Lower lobe of right lung (tissue), 2 donors: ENCODE measurements at places on chromosomes 13 and 19.

DNA sequence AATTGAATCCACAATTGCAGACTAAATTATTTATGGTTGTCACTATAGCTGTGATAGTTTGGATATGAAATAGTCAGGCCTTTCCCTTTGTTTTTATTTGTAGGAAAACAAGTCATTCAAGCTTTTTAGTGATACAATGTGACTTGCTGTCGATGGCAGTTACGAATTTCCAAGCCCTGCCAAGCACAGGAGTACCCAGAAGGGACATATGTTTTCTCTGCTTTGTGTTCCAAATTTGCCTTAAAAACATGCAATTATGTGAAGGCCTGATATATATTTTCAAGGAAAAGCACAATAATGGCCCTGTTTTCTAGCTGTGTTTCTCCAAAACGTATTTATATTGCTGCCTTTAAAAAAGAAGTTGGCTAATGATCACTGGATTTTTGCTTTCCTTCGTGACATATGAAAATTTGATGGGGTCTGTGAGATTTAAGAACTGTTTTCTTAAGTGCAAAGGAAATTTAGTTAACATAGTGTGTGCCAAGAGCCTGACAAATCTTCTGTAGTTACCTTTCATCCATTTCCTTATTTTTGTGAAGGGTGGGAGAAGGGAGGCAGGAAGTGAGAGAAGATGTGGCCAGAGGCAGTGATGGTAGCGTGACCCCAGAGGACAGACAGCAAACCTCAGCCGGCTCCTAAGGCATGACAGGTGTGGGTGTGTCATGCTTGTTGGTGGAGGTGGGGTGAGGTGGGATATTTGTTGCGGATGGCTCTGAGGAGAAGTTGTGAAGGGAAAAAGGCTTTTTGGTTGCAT lies 79.6 kb downstream of the TEX26 start:
- H3K4me3 ChIP-seq: no peak overlapping the region
- no peak for DNase-seq
- H3K27ac ChIP-seq: no peak overlapping the region

DNA sequence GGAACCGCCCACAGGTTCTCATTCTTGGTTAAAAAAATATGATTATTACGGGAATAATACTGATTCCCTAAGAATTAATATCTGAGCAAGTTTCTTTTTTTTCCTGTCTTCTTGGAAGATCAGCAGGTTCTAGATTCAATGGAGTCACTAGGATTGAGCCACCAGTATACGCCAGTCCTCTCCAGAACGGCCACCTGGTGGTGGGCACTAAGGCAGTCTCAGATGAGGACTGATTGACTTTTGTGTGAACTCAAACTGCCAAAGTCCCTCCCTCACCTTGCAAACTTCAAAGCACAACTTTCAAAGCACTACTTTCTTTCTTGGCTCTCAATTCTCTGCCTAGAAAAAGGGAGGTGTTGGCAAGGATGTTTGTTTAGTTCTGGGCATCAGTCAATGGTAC lies 33.3 kb upstream of the ALOX5AP start:
- no peak overlapping the region for H3K27ac ChIP-seq
- no peak for DNase-seq
- H3K4me1 ChIP-seq: peaks cover 18% of the 10 kb centered on the region

- H3K27me3 ChIP-seq: no peaks in the 10 kb centered on the region
- no peak overlapping the region for H3K27ac ChIP-seq
Observed at GRCh38 chr13:114177245-114178010, 1.6 kb upstream of the CFAP97D2 start.

GRCh38 chr19:2455851-2456570 lies 748 bp downstream of the LMNB2 start:
- H3K27ac ChIP-seq: peak overlapping the region; percentile 56
- H3K27me3 ChIP-seq: no peaks in the 10 kb centered on the region

GRCh38 chr19:37537391-37537947 lies 30.7 kb downstream of the ZNF793 start:
- no peak for DNase-seq
- no peaks in the 10 kb centered on the region for H3K4me1 ChIP-seq

DNA sequence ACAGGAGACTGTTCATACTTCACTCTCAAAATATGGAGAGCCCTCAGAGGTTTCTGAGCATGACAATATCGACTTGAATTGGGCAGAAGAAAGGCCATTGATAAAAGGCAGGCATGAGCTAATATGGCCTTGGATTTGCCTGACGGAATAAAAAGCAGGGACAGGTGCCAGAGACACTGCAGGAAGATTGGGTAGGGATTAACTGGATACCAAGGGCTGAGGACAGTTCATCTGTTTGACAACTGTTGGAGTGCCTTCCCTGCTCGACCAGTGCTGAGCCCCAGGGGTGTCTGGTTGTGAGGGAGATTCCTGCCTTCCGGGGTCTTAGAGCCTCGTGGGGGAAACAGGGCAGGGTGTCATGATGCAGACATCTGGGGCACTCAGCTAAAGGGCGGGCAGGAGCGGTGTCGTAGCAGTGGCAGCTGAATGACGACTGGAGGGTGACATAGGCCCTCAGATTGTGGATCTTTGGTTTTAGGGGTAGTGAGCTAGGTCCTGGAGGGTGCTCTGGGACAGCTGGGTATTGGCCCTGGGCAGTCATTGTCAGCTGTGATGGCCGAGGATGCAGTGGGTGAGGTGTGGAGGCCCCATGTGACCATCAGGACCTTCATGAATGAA lies 12.3 kb downstream of the GATAD2A start:
- H3K4me3 ChIP-seq: no peak overlapping the region
- no peaks in the 10 kb centered on the region for H3K36me3 ChIP-seq
- no peak for DNase-seq
- H3K4me1 ChIP-seq: peaks cover 66% of the 10 kb centered on the region
- no peak overlapping the region for H3K27ac ChIP-seq

GRCh38 chr19:18173054-18173571 lies 500 bp upstream of the IFI30 start:
- peaks cover 18% of the 10 kb centered on the region for H3K4me1 ChIP-seq
- H3K27ac ChIP-seq: peak overlapping the region; percentile 81
- H3K36me3 ChIP-seq: peaks cover 38% of the 10 kb centered on the region

DNA sequence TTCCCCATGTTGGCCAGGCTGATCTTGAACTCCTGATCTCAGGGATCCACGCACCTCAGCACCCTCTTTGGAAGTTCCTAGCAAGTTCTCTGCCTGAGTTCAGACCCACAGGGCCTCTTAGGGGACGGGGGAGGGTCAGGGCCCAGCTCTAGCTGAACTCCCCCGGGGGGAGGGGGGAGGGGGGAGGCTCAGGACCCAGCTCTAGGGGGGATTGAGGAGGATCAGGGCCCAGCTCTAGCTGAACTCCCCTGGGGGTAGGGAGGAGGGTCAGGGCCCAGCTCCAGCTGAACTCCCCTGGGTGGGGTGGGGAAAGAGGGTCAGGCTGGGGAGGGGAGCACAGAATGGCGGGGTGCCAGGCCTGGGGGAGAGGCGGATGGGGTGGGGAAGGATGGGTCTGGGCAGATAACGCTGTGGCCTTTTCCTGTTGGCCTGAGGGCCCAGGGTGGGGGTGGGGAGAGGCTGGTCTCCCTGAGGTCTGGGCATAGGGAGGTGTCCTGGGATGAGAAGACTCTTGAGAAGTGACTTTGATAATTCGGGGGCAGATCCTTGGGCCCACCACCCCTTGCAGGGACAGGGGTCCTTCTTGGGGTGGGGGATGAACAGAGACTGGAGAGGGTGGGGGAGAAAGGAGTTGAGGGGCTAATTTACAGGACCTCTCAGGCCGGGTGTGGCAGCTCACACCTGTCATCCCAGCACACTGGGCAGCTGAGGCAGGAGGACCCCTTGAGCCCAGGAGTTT lies 5.5 kb upstream of the PTBP1 start:
- H3K4me3 ChIP-seq: no peak overlapping the region
- DNase-seq: peak; percentile 48
- peaks cover 6% of the 10 kb centered on the region for H3K36me3 ChIP-seq
- H3K4me1 ChIP-seq: peaks cover 48% of the 10 kb centered on the region
- peak overlapping the region; percentile 76 for H3K27ac ChIP-seq
- H3K27me3 ChIP-seq: no peaks in the 10 kb centered on the region

DNA sequence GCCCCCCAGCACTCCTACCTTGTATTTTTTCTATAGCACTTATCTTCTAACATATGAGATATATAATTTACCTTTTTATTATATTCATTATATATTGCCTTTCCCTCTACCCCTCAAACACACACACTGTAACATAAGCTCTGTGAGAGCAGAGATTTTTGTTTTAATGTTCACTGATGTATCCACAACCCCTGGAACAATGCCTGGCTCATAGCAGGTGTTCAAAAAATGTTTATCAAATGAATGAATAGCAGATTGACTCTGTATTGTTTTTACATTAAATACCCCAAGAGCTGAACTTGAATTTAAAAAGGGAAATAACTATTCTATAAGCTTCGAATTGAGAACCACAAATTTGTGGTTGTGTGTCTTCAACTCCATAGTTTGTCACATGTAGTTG lies 11.0 kb downstream of the POLR1D start:
- no peaks in the 10 kb centered on the region for H3K4me1 ChIP-seq
- H3K4me3 ChIP-seq: no peak overlapping the region
- H3K27ac ChIP-seq: no peak overlapping the region
- DNase-seq: no peak

DNA sequence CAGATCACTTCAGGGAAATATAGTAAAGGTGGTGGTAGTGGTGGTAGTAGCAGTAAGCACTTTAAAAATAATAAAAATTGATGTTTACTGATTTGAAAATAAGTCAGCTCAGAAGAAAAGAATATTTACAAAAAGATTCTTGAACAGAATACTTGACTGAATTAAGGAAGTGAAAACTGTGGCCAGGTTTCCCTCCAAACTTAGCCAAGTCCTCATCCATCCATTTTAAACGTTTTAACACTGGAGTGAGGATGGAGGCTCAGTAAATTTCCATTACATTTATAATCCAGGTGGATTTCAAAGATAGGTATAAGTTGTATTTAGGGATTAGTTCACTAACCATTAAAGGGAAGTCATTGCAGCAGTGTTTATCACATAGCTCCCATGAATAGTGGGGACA lies 221.5 kb downstream of the RGCC start:
- no peaks in the 10 kb centered on the region for H3K27me3 ChIP-seq
- peaks cover 5% of the 10 kb centered on the region for H3K4me1 ChIP-seq
- no peak overlapping the region for H3K4me3 ChIP-seq

DNA sequence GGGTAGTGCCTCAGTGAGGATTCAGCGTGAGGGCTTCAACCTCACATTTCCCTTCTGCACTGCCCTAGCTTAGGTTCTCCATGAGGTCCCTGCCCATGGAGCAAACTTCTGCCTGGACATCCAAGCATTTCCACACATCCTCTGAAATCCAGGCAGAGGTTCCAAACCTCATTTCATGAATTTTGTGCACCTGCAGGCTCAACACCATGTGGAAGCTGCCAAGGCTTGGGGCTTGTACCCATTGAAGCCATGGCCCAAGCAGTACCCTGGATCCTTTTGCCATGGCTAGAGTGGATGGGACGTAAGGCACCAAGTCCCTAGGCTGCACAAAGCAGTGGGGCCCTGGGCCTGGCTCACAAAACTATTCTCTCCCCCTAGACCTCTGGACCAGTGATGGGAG lies 877.1 kb upstream of the KLHL1 start:
- DNase-seq: no peak
- H3K27ac ChIP-seq: no peak overlapping the region
- no peaks in the 10 kb centered on the region for H3K27me3 ChIP-seq
- H3K36me3 ChIP-seq: no peaks in the 10 kb centered on the region
- H3K4me3 ChIP-seq: no peak overlapping the region
- H3K4me1 ChIP-seq: no peaks in the 10 kb centered on the region

DNA sequence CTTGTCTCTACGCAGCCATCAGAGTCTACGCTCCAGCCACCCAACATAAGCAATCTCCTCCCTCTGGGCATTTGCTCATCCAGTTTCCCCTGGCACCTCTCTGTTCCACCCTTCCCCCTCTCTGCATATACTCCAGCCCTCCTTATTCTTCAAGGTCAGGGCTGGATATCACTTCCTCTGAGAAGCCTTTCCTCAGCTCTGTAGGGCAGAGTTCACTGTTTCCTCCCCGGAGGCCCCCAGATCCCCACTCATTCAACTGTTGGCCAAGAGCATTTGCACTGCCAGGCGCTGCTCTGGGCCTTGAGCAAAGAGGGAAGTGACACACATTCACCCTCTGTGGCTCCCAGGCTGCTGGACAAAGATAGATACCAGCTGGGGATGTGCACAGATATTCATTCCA lies 3.3 kb downstream of the FCGRT start:
- peak overlapping the region; percentile 68 for H3K27ac ChIP-seq
- H3K36me3 ChIP-seq: peaks cover 20% of the 10 kb centered on the region
- H3K27me3 ChIP-seq: no peaks in the 10 kb centered on the region

GRCh38 chr13:80336370-80336769 lies 4.6 kb downstream of the SPRY2 start:
- H3K4me3 ChIP-seq: peak overlapping the region; percentile 73
- peaks cover 17% of the 10 kb centered on the region for H3K36me3 ChIP-seq
- H3K27me3 ChIP-seq: no peaks in the 10 kb centered on the region

- no peaks in the 10 kb centered on the region for H3K27me3 ChIP-seq
- H3K27ac ChIP-seq: no peak overlapping the region
- DNase-seq: no peak
- no peaks in the 10 kb centered on the region for H3K4me1 ChIP-seq
- no peaks in the 10 kb centered on the region for H3K36me3 ChIP-seq
- H3K4me3 ChIP-seq: no peak overlapping the region
Observed at GRCh38 chr13:21229241-21230024, 53.0 kb downstream of the MRPL57 start.

GRCh38 chr13:106383791-106384190 lies 151.7 kb downstream of the EFNB2 start:
- no peaks in the 10 kb centered on the region for H3K36me3 ChIP-seq
- H3K4me3 ChIP-seq: no peak overlapping the region
- no peak overlapping the region for H3K27ac ChIP-seq
- H3K4me1 ChIP-seq: no peaks in the 10 kb centered on the region
- DNase-seq: no peak

DNA sequence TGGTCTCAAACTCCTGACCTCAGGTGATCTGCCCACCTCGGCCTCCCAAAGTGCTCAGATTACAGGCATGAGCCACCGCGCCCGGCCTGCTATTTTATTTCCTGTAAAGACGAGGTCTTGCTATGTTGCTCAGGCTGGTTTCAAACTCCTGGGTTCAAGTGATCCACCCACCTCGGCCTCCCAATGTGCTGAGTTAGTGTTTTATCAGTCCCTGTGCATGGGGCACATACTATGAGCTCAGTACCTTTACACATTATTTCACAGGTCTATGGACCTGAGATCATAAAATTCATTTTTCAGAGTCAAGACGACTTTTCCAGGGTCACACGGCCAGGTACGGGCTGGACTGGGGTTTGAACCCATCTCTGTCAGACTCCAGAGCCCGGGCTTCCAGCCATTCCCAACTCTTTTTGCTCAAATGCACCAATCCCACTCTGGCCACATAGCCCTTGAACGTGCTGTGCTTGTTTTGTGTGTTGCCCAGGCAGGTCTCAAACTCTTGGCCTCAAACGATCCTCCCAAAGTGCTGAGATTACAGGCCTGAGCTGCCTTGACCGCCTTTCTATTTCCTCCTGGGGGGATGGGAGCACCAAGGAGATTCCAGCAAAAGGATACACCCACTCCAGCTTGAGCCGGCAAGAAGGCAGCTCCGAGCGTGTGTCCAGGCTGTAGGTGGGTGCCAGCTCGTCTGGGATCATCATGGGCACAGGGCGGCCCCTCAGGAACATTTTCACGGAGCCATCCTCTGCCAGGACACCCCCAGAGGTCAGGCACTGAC lies 1.1 kb downstream of the EML2 start:
- H3K4me3 ChIP-seq: peak overlapping the region; percentile 70
- no peak for DNase-seq
- H3K36me3 ChIP-seq: no peaks in the 10 kb centered on the region
- H3K27me3 ChIP-seq: no peaks in the 10 kb centered on the region

- H3K27ac ChIP-seq: peak overlapping the region; percentile 86
- peak; percentile 88 for DNase-seq
- H3K36me3 ChIP-seq: no peaks in the 10 kb centered on the region
- peaks cover 65% of the 10 kb centered on the region for H3K4me1 ChIP-seq
- H3K27me3 ChIP-seq: no peaks in the 10 kb centered on the region
Observed at GRCh38 chr13:114128624-114129522, 3.5 kb downstream of the RASA3 start.

GRCh38 chr13:72638059-72638815 lies 89.2 kb downstream of the MZT1 start:
- DNase-seq: no peak
- H3K27ac ChIP-seq: no peak overlapping the region
